Right cardiac atrium (tissue), 5 donors: ENCODE measurements at places on chromosomes 2 and 18.

DNA sequence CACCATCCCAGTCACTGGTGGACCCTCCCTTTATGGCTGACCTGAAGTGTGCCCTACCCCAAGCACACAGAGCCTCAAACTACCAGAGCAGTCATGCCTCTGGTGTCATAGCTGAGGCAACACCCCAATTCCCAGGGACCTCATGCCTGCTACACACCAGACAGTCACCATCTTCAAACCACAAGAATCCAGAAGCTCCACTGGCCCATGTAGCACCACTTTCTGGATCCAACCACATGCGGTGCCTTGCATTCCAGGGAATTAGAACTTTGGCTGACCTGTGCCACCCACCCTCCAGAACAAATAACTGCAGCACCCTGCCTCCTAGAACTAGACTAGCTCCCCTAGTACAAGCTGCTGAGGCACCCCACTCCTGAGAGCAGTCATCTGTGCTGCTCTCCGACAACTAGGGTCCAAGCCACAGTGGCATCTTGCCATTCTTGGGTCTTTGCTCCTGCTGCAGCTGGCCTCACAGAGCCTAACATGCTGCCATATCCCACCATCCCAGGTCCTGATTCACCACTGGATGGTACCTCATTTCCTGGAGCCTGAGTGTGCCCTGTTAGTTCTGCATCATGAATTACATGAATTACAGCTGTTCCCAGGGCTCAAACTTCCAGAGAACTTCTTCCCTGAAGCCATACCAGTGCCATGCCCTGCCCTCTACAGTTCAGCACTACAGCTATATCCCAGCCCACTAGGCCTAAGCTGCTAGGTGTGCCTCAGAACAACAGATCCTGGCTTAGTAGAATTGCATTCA, 243.8 kb upstream of the CHST9 start:
- no peak for DNase-seq

GRCh38 chr2:112055730-112056625, 909 bp downstream of the TMEM87B start:
- peak; percentile 88 for DNase-seq

- no peak for DNase-seq
Observed at GRCh38 chr2:108910011-108910431, 79.0 kb downstream of the EDAR start.

DNA sequence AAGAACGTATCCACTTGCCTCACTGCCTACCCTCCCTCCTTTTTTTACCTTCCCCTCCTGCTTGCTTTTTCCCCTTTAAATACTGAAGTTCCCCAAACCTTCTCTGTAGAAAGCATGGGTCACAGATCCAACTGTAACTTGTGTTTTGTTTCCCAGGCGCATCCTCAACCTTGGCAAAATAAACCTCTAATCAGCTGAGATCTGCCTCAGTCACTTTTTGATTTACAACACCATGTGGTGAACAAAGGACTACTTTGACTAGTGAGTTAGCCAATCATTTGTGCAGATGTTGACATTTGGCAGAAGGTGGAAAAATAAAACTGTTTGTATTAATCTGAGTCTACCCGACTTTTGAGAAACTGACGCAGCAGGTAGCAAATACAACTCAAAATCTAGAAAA, 23.3 kb upstream of the MCM6 start:
- no peak for DNase-seq

DNA sequence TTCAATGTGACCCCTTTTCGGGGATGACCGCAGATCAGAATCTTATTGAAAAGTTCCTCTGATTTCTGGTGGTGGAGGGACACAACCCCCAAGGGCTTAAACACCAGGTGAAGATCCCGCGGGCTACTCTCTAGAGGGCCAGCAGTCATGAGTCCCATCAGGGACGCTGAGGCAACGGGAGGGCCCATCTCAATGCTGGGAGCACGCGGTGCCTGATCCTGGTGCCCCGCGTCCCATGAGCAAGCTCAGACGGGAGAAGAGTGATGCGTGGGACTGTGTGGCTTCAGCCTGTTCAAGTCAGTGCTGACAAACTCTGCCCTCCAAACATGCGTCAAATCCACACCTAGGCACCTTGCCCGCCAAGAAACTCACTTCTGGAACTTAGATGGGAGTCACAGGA, 224.9 kb downstream of the TWIST2 start:
- DNase-seq: no peak
